ENCODE measurements at places on chromosomes 5 and 9. TPM values are rescaled to one million over a fixed set of nuclear protein-coding genes. Genes with fewer than 3 reads are reported as not detected.
A peak's percentile ranks its signal among the peaks of the same experiment; 100 is the strongest.

Gene PLEKHG4B
- 4.0 TPM for total RNA-seq

Gene PCDHGA6
- 8.5 TPM for total RNA-seq

Gene GAPT
- 4.0 TPM for total RNA-seq

Gene TERT
- total RNA-seq: not detected

Gene WDR38
- 28.9 TPM for total RNA-seq

Gene SLC4A9
- total RNA-seq: 0.11 TPM

DNA sequence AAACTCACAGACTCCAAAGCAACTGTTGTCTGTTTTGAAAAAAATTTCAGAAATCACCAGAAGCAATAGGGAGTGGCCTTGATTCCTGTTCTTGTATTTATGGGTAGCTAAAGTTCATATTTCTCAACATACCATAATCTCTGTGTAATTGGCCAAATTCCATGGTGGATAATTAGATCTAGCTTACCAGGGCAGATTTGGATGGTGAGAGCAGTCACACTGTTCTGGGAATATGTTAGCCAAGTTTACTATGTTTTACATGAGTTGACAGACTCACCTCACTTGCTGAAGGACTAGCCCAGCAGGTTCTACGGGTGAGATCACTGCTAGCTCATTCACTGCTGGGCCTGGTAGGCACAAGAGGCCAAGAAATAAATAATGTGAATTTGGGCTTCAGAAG lies 32.7 kb upstream of the CDKN2B start:
- peak; percentile 58 for DNase-seq

- DNase-seq: no peak
Measured at GRCh38 chr5:56908942-56909293, 478 bp upstream of the SETD9 start.

DNA sequence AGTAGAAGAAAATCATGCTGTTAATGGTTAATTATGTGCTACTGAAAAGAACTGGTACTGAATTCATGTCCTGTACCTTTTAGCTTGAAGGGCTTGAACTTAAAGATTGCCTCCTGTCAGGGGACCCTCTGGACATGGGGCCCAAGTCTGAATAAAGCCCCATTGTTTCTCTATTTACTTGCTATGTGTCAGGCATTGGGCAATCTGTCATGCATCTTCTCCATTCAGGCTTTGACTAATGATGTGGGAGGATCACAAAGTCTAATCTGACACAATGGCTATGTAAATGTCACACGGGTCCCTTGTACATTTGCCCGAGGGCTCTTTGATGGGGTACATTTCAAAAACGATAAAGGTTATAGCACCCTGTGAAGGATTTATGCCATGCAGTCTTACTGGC lies 64.0 kb upstream of the TUSC1 start:
- DNase-seq: no peak

DNA sequence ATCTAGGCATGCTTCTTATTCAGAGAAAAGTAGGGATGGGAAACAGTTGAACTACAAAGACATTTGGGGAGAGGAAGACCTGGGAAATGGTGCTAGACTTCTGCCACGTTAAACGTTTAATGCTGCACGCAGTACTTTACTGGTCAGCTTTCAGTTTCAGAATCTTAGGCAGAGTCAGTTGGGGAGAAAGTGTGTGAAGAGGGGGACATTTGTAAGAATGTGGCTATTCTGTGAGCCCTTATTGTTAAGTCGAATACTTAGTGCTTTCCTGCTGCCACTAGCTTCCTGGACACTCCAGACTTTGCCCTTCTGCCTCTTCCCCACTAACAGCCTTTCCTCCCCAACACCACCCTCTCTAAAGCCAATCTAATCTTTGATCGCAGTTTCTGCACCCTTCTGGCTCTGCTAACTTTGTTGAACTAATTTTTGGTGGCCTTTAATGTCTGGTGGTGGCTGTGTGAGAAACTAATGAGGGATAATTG lies 6.1 kb downstream of the CYSTM1 start:
- no peak for DNase-seq

DNA sequence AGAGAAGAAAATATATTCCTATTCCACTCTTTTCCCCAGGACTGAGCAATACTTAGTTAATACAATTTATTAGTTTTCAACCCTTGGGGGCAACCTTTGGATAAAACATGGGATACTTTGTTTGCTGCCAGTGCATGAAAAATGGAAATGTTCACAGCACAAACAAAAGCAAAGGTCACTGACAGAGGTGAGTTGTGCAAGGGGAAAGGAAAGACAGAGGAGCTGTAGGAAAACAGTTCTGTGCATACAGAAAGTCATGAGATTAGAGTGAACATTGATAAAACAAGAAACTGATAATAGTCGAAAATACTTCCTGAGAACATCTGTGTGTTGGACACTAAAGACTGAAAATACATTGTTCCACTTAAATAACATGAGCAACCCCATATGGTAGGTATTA lies 779.8 kb downstream of the TLE4 start:
- DNase-seq: no peak

- DNase-seq: no peak
Measured at GRCh38 chr9:121260457-121261106, 7.4 kb upstream of the GSN start.

Measured in lung (tissue), 17 donors.